ENCODE measurements at places on chromosomes 16 and 17. TPM values are rescaled to one million over a fixed set of nuclear protein-coding genes. Genes with fewer than 3 reads are reported as not detected.

GRCh38 chr16:52976539-52977167, 76.0 kb downstream of the CHD9NB start:
- DNase-seq: peak; percentile 28

- peak; percentile 79 for DNase-seq
Observed at GRCh38 chr16:82761236-82761635, 134.5 kb downstream of the CDH13 start.

- DNase-seq: no peak
Observed at GRCh38 chr17:5870231-5870953, 199.8 kb upstream of the WSCD1 start.

- no peak for DNase-seq
Observed at GRCh38 chr17:77245162-77245926, 104.6 kb downstream of the SEC14L1 start.

DNA sequence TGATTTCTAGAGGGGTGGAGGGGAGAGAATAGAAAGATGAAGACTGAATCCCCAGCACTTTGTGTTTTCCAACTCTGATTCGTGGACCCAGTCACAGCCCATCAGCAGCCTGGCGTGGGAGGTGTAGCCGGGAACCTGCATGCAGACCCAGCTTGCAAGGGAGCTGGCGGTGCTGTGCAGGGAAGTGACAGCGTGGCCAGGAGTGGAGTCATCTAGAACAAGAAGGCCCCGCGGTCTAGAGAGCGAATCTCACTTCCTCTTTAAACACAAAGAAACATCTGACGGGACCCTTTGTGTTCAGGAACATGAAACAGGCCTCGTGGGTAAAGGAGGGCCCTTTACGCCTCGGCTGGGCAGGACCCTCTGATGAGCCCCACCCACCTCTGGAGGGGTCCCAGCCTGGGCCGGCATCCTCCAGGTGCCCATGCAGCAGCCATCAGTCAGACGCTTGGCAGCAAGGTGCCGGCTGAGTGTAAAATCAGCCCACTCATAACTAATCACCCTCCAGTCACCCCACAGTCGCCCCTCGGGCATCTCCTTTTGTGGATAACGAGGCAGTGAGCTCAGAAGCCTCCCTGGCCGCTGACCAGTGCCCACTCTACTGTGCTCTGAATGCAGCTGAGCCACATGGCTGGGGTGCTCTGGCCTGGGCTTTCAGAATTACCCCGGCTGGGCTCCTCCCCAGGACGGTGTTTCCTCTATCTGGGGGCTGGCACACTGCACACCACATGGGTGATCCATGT, 4.4 kb downstream of the SNAI3 start:
- DNase-seq: no peak

DNA sequence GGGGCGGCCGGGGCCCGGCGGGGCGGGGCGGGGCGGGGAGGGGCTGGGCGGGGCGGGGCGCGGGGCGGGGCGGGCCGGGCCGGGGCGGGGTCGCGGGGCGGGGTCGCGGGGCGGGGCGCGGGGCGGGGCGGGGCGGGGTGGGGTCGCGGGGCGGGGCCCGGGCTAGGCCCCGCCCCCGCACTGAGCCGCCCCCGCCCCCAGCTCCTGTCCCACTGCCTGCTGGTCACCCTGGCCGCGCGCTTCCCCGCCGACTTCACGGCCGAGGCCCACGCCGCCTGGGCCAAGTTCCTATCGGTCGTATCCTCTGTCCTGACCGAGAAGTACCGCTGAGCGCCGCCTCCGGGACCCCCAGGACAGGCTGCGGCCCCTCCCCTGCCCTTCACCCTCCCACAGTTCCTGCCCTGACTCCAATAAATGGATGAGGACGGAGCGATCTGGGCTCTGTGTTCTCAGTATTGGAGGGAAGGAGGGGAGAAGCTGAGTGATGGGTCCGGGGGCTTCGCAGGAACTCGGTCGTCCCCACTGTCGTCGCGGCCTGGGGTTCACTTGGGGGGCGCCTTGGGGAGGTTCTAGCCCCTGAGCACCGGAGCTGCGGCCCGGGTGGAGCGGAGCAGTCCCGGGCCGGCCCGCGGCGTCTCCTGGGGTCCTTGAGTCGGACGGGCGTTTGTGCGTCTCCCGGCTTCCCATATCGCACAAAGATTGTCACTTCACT, 795 bp upstream of the HBM start:
- no peak for DNase-seq

DNA sequence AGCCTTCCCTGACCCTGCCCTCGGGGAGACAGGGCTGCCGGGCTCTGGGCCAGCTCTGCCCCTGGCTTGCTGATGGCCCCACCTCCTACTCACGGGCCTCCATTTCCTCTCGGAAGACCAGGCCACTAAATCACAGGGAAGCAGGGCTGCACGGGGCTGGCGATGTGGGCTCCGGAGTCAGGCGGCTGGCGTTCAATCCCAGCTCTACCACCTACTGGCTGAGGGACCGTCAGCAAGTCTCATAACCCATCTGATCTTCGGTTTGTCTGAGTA, 113.4 kb downstream of the AMFR start:
- no peak for DNase-seq

DNA sequence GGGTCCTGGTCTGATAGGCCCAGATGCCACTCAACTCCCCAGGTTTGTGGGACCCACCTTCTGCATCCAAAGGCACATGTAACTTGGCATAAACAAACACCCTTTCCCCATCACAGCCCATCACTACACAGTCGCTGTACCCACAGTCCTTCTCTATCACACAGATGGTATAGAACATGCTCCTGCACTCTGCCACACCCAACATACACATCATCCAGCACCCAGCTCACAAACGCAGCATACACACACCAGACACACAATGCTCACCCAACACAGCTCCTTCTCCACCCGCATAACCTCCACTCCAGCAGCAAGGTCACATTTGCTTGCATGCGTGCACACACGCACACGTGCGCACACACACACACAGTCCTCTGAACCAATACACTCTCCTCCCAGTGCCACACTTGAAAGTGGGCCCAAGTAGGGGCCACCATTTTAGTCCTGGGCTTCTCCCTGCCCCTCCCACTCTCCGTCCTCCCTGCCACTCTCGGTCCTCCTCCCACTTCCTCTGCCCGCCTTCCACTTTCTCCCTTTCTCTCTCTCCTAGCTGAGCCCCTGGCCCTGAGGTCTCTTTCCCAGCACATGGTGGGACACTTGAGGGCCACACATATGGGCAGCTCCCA, 8.5 kb upstream of the TMEM92 start:
- no peak for DNase-seq

GRCh38 chr16:28473714-28474265, 1.7 kb upstream of the NPIPB7 start:
- no peak for DNase-seq

GRCh38 chr17:63150994-63151464, 185.0 kb downstream of the TANC2 start:
- peak; percentile 50 for DNase-seq

- DNase-seq: no peak
Observed at GRCh38 chr17:73711184-73711583, 66.9 kb upstream of the SDK2 start.

DNA sequence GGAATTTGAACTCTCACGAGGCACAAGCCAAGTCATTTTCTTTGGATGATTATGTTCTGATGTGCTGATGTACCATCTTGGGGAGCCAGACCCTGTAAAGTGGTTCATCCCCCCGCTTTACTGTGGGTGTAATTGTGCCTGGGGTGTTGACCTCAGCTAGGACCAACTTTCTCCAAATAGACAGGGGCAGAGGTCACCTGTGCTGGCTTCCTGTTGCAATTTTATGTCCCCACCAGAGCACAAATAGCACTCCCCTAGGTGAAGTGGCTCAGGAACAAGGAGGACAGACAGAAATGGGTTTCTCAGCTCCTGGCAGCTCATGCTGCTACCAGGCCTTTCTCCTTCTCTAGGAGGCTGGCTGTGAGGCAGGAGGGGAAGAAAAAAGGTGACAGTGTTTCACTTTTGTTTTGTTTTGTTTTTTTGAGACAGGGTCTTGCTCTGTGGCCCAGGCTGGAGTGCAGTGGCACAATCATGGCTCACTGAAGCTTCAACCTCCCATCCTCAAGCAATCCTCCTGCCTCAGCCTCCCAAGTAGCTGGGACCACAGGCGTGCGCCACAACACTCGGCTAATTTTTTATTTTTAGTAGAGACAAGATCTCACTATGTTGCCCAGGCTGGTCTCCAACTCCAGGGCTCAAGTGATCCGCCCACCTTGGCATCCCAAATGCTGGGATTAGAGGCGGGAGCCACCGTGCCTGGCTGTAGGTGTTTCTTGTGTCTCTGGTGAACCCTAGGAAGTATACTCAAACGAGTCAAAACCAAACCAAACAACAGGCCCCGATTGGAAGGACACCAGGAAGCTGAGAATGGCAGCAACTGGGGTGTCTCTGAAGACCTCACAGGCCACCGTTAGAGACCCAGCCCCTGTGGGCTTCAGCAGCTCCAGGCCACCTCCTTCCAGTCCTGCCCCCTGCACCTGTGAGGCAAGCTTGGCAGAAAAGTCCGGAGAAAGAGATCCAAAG, 32.5 kb upstream of the WFIKKN2 start:
- no peak for DNase-seq

- no peak for DNase-seq
Observed at GRCh38 chr16:26493751-26494150, 573.0 kb upstream of the C16orf82 start.

GRCh38 chr17:56681561-56682266, 88.2 kb downstream of the NOG start:
- DNase-seq: peak; percentile 85

DNA sequence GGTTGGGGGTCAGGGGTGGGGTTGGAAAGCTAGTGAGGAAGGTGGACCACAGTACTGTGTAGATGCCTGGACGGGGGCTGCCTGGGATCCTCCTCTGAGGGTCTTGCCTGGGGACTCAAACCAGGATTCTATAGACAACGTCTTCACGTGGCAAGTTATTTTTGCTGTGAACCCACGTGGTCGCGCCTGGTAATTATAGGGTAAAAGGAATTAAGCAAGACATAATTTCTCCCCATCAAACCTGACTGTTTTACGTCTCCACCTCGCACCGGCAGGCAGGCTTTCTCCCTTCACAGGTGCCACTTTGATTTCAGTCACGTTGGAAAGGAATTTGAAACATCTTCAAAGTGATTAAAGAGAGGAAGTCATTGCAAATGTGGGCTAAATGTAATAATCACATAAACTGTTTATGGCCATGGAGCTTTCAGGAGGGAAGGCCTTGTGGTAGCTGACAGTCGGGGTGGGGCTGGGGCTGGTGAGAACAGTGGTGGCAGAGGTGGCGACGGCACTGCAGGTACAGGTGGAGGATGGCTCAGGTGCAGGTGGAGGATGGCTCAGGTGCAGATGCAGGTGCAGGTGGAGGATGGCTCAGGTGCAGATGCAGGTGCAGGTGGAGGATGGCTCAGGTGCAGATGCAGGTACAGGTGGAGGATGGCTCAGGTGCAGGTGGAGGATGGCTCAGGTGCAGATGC, 197.1 kb upstream of the NLRP1 start:
- no peak for DNase-seq

- DNase-seq: no peak
Observed at GRCh38 chr17:70190959-70191805, 21.9 kb downstream of the KCNJ2 start.

DNA sequence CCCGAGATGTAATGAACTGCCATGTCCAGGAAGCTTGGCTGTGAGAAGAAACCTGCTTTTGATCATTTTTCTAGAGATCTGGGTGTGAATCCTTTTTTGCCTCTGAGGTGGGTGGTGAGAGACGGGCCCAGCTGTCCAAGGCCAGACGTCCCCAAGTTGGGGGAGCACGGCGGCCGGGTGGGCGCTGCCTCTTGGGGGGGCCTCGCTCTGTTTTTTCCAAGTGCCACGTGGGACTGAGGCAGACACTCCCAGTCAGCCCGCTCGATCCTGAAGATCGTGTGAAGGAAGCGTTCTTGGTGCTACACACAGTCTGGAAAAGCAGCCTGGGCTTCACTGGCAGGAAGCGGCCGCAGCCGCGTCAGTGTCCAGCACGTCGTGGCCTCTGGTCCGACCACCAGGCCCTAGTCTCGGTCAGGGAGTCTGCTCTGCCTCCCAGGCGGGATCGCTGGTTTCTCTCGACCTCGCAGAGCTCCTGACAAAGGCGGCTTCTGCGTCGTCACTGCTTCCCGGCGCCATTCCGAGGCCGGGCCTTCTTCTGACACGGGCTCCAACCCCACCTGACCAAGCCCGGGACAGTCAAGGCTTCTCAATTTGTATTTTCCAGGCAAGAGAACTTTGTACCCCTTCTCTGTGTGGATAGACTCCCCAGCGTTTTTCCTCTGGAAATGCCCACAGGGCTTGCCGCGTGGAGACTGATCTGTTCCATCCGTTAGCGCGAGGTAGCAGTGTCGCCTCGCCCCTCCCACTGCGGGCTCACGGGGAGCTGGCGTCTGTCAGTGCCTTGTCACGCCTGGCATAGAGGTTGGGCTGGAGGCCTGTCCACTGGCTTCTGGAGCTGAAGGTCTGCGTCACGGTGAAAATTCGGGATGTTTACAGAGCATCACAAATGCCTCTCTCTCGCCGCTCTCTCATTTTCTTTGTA, 12.4 kb downstream of the PRSS27 start:
- no peak for DNase-seq

DNA sequence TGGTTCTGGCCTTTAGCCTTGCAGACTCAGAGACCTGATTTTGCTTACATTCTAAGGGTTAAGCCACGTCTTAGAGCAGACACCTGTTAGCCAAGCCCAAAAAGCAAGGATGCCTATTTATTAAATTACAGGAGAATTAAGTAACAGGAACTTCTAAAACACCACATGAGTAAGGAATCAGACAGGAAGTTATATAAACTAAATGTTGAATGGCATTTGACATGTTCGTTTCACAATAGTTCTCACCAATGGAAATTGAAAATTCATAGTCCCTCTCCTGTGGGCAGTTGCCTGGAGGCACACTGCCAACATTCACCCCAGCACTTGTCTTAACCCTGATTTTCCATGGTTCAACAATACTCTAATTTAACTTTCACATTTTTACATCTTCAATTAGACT, 9.0 kb downstream of the KRTAP9-7 start:
- peak; percentile 3 for DNase-seq

DNA sequence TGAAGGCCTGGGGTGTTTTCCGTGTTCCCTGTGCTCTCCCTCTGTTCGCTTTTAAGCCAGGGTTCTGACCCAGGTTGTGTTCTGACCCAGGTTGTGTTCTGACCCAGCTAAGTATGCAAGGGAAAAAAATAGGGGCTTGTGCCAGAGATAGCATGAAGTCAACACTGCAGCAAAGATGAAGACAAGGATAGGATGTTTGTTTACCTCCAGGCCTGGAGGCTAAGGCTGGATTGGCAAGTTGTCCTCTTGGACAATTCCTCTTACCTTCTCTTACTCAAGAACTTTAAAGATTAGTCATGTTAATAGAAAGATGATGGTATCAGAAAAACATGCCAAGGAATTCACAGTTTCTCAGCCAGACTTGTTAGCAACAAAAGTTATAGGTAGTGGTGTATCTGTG, 19.4 kb downstream of the LYRM9 start:
- peak; percentile 35 for DNase-seq

GRCh38 chr16:85393674-85394451, 219.3 kb upstream of the GSE1 start:
- DNase-seq: peak; percentile 77

TRIM65 gene
- total RNA-seq: 22.5 TPM

CIAPIN1 gene
- total RNA-seq: 58.6 TPM

GDPD1 gene
- total RNA-seq: 2.6 TPM

LITAFD gene
- not detected for total RNA-seq

ODAD4 gene
- 0.43 TPM for total RNA-seq

CLEC10A gene
- not detected for total RNA-seq

MMD gene
- 8.4 TPM for total RNA-seq

MRC2 gene
- total RNA-seq: 336 TPM

KCNJ16 gene
- not detected for total RNA-seq

ZNF267 gene
- 11.0 TPM for total RNA-seq
